ELF-1 (cell line): ENCODE measurements at places on chromosomes 3 and 15.
A peak's percentile ranks its signal among the peaks of the same experiment; 100 is the strongest.

GRCh38 chr3:112965656-112966055, 9.2 kb downstream of the CD200R1 start:
- DNase-seq: no peak

- peak; percentile 35 for DNase-seq
Observed at GRCh38 chr15:40157778-40158447, 3.0 kb upstream of the BUB1B start.

DNA sequence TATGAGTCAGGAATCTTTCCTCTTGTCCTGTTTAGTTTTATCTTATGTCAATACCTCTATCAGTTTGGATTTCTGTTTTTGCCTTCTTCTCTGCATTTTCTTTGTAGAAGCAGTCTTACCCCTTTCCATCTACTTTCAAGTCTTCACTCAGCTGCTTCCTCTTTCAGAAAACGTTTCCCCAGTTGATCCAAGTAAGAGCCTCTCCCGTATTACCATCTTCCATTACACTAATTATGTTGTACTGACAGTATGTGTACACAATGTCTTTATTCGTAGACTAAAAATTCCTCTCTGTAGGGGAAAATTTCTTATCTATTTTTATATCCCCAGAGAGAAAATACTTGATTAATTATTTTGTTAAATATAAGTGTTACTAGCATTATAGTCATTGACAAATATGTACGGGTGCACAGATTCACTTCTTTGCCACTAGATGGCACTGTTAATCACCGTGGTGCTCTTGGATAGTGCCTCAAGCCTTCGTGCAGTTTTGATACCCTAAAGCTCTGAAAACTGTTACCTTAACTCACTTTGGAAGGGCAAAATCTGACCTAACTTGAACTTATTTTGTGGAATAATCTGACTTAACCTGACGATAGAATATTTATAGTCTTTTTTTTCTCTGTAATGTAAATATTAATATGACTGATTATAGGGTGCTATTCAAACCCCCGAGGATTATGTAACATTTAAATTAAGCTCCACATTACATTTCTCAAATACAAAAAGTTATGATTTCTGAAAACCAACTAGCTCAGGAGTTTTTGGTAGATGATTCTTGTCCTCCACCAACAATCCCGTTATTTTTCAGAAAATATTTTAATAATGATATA, 74.2 kb upstream of the POU1F1 start:
- DNase-seq: no peak

DNA sequence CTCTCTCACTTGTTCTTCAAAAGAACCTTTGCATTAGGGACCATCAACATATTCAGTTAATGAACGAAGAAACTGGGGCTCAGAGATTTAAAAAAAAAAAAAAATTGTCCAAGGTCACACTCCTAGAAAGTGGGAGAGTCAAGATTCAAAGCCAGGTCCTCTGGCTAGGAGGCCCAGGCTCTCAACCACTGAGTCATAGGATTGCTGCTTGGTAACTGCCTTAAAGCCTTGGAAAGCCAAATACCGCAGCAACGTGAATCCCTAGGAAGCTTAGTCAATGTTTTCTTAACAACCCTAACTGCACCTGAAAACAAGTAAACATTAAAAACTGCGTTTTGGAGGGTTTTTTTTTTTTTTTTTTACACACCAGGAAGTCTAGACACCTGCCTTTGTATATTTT, 156.8 kb downstream of the WNT5A start:
- peak; percentile 29 for DNase-seq

GRCh38 chr3:100260081-100260684, 609 bp upstream of the TBC1D23 start:
- DNase-seq: peak; percentile 70

GRCh38 chr3:43094851-43095250, 11.0 kb downstream of the POMGNT2 start:
- DNase-seq: no peak

DNA sequence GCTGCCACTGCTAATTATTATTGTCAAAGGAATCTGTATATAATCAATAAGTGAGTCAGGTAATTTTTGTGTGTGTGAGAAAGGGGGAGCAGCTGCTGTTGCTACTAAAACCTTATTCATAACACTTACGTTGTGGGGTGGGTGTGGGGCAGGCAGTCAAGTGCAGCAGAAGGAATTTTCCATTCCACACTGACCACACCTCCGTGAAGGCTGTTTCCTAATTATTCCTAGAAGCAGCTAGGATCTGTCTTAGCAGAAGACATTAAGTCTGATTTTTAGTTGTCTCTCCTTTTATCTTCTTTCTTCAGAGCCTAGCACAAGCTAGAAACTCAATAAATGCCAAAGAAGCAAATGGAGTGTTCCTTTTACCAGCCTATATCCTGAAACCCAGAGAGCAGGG, 4.0 kb upstream of the U2SURP start:
- DNase-seq: no peak

- no peak for DNase-seq
Observed at GRCh38 chr3:89300981-89301380, 193.6 kb downstream of the EPHA3 start.

GRCh38 chr3:7292362-7292761, 431.4 kb downstream of the GRM7 start:
- no peak for DNase-seq

- DNase-seq: no peak
Observed at GRCh38 chr3:101879623-101880284, 30.4 kb downstream of the NFKBIZ start.

DNA sequence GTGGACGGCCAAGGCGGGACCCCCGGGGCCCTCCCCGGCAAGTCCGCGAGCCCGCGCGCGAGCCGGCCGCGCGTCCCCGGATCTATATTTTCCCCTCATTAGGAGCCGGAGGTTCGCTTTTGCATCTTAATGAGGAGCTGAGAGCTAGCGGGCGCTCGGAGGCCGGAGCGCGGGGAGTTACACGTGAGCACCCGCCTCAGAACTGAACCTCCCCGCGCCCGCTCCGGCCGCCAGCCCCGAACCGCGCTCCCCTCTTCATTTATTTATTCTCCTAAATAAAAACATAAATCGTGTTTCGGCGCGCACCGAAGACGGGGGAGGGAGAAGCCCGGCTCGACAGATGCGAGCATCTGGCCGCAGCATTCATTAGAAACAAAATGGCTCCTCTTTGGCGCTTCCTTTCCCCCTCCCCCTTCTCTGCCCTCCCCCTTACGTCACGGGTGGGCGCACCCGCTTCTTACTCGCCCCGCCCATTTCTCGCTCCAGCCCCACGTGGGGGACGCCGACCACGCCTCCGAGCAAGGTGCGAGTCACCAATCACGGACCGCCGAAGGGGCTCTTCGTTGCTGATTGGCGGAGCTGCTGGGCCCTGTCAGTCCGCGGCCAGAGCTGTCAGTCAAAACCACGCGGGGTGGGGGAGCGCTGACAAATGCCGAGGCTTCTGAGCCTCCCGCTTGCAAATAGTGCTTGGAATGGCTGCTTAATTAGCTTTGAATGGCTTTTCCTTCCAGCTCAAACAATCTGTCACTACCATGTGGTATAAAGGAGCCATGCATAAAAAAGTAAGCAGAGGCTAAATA, 1.6 kb upstream of the TLE3 start:
- peak; percentile 100 for DNase-seq
